ENCODE measurements at places on chromosomes 13 and 19.

DNA sequence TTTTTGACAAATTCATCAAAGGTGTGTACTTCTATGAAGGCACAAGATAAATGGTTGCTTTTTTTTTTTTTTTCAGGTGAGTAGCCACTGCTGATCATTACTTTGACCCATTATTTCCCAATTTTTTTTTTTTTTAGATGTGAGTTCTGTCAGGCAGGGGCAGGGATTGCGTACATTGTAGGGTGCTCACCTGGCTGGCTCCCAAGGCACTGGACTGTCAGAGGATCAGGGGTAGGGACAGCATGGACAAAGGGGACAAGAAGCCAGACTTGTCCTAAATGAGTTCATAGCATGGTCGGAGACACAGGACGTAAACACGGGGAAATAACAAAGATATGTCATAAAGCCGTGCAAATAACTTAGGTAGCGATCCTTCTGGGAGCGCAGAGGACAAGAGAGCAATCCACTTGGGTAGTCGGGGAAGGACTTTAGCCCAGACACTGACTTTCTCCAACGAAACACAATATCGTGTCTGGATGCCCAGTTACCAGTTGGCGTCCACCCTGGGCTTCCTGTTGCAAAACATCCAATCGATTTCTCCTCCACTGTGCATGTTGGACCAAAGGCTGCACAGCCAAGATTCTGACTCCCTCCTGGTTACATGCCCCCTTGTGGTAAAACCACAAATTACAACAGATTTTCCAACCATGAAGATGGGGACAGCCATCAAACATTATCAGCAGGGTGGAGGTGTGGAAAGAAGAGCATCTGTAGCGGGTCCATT lies 27.5 kb upstream of the KATNAL1 start:
- DNase-seq, result peak; percentile 20

DNA sequence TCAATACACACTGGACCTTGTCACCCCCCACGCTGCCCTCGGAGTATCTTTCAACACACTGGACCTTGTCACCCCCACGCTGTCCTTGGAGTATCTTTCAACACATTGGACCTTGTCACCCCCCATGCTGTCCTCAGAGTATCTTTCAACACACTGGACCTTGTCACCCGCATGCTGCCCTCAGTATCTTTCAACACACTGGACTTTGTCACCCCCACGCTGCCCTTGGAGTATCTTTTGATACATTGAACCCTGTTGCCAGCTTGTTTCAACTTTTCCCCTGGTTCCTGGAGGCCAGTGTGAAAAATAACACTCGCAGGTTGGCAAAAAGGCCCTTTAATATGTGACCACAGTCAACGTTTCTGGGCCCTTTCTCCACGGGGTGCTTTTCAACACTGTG lies 247.8 kb downstream of the TEX29 start:
- DNase-seq, result no peak

DNA sequence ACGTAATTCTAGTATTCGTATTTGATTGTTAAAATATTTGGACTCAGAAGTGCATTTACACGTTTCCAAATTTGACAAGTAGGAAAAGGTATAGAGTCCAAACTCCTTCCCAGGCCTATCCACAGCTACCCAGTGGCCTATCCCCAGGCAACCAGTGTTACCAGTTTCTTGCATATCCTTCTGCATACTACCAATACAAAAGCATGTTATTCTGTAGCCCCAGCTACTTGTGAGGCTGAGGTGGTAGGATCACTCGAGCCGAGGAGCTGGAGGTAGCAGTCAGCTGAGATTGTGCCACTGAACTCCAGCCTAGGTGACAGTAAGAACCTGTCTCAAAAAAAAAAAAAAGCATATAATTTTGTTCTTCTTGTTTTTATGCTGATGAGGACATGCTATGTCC lies 67.1 kb downstream of the LRCH1 start:
- DNase-seq, result no peak

DNA sequence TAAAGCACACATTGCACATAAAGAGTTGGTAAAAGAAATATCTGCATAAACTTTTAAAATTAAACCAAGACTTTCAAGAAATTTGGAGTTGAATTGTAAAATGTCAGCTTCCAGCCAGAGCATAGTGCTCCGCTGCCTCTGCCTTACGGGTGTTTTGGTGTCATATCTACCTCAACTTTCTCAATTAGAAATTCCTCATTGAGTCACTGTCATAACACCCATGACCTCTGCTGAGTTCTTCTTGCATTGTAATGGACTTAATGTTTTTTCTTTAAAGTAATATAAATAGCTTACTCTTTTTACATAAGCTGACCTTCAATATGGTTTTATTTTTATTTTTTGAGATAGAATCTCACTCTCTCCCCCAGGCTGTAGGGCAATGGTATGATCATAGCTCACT lies 551.0 kb upstream of the NBEA start:
- no peak for DNase-seq

All from activated CD4-positive, alpha-beta memory T cell treated with anti-CD3 and anti-CD28 coated beads for 36 hours (primary cell).